ENCODE measurements at places on chromosomes 2 and 18.
A peak's percentile ranks its signal among the peaks of the same experiment; 100 is the strongest.

DNA sequence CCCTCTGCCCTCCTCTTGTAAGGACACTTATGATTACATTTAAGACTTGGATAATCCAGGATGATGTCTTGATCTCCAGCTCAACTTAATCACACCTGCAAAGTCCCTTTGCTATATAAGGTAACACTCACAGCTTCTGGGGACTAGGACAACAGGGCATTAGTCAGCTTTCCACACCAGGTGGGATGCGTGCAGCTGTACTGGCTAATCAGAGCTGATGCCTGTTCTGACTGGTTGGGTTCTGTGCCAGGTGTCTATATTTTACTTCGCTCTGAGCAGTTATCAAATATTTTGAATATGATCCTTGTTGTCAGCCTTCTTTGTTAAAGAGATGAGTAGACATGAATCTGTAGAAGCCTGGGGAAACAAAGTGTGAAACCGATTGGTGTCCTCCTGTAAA lies 115.5 kb upstream of the ATP8B1 start:
- DNase-seq = no peak

GRCh38 chr2:126658319-126658904 lies 2.5 kb downstream of the GYPC start:
- no peak for DNase-seq

GRCh38 chr2:202758604-202759003 lies 113.0 kb downstream of the ICA1L start:
- DNase-seq = no peak

- no peak for DNase-seq
Measured at GRCh38 chr2:189022053-189022481, 47.9 kb downstream of the COL3A1 start.

DNA sequence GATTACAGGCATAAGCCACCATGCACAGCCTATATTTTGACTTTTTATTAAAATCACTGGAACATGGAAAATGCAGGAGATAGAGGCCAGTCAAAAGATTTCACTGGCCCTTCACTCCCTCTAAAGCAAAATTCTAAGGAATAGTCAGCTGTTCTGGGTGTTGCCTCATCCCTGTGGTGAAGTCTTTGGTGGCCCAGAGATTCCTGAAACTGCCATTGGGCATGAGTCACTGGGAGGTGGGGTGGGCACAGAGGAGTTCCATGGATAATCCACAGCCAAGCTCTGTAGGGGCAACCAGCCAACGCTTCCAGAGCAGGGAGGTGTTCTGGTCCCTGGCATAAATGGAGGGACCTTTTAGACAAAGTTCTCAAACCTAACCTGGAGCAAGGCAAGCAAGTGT lies 89.7 kb upstream of the TTC39C start:
- DNase-seq = no peak

GRCh38 chr2:181042706-181043105 lies 62.3 kb downstream of the UBE2E3 start:
- peak; percentile 74 for DNase-seq

GRCh38 chr18:49875783-49876182 lies 62.5 kb upstream of the ACAA2 start:
- no peak for DNase-seq

GRCh38 chr2:230590333-230590732 lies 122.3 kb upstream of the CAB39 start:
- no peak for DNase-seq

DNA sequence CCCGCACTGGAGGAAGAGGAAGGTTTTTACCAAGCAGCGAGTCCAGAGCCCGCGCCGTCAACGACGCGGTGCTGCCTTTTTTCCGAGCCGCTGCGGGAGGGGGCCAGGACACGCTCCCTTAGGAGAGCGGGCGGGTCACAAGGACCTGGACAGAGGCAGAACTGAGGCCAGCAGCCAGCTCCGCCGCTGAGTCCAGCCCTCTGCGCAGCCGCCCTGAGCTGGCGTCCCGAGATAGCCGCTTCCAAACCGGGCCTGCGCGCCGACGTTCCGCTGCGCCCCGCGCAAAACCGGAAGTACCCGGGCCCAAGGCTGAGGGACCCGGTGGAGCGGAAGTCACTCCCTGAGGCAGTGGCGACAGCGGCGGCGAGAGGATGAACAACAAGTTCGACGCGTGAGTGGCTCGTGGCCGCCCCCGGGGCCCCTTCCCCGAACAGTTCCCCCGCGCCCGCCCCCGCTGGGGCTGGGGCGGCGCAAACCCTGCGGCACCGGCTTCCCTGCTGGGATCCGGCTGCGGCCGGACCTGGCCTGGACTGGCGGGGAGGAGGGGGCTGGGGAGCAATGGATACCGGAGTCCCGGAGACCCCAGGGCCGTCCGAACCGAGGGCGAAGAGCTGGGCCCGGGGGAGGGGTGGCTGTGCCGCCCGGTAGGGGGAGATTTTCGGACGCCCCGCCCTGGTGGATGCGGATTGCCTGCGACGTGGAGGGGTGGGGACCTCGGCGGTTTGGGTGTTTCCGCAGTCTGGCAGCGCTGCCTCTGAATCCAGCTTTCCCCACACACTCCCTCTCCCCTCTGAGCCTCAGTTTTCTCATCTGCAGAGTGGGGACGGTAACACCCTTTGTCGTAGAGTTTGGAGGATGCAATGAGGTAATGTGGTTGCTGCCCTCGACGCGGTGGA lies at the start of the genes EIF4E2 and TIGD1:
TSS of gene EIF4E2 (plus strand) at position 336 of the 896 bp plus-strand sequence. CDS start at position 372, 36 bp downstream.
TSS of gene TIGD1 (minus strand) at position 204 of the 896 bp plus-strand sequence. CDS start 675 bp downstream, outside the sequence.
- peak; percentile 99 for DNase-seq

DNA sequence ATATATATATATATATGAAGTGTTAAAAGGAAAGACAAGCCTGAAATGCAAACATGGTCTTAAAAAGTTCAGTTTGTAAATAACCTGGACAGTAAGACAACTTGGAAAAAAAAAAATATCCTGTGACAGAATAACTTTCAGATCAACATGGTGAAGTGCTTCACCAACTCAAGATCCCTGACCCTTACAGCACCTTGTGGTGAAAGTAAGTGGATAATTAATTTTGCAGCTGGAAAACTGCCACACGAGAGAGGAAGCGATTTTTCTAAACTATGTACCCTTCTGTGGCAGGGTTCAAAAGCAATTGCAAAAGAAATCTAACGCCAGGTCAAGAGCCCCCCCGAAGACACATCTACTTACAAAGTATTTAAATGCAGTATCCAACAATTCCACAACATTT lies 95.8 kb downstream of the PAX3 start:
- DNase-seq = no peak

DNA sequence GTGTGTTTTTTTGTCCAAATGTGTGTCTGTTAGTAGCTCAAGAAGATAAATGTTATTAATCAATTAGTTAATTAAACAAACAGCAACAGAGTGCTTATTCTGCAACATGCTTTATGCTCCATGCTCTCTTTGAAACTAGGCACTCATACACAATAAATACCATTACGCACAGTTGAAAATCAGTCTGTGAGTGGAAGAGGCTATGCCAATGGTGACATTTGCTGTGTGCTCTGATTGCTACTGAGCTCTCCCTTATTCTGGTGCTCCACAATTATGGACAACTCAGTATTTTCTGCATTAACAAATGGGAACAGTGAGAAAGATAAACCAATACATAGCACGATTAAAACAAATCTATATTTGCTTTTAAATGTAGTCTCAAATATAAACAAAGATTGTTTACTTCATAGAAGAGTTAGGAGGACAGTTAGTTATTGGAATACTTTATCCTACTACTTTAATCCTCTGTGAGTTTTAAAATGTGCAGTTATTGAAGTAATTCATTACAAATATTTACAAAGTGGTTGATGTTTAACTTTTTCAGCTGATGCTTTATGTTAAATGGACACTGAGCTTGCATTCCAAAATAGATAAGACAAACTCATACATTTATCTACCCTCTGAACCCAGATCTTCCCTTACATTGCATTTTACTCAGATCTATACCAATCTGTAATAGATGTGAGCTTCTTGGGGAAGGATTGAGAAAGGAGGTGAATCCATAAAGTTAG lies 55.3 kb downstream of the NXPH2 start:
- DNase-seq = no peak

GRCh38 chr2:206647985-206648384 lies 5.7 kb downstream of the FAM237A start:
- no peak for DNase-seq

GRCh38 chr2:134943540-134943939 lies 24.9 kb downstream of the CCNT2 start:
- DNase-seq = peak; percentile 56

GRCh38 chr2:238863749-238864206 lies 15.9 kb downstream of the TWIST2 start:
- no peak for DNase-seq

DNA sequence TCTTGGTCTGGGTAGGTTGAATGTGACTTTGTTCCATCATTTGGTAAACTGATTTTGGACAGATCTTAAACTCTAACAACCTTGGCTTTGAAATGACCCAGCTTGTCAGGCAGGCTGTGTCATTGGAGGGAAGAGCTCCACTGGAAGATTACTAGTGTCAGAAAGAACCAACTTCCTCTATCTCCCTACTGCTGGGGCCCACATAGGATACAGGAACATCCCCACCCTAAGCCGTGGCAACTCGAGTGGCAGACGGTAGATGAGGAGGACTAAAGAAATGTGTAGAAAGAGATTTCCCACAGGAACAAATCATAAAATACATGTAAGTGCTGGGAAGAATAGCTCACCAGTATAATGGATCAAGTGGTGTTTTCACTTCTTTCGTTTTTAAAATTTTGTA lies 4.3 kb upstream of the G6PC2 start:
- DNase-seq = peak; percentile 28

DNA sequence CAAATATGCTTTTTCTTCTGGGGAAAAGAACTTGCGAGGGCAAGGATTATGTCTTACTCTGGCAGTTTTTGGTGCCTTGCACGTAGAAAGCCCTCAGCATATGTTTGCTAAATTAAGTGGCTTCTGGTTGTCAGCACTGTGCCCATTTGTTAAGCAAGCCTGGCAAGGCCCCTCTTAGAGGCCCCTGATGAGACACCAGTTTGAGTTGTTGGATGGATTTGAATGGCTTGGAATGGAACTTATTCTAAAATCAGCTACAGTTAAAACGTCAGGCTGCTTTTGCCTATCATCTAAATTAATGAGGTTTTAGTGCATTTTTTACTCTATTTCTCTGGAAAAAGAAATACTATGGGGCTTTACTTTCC lies 28.2 kb downstream of the TMEM182 start:
- DNase-seq = no peak

DNA sequence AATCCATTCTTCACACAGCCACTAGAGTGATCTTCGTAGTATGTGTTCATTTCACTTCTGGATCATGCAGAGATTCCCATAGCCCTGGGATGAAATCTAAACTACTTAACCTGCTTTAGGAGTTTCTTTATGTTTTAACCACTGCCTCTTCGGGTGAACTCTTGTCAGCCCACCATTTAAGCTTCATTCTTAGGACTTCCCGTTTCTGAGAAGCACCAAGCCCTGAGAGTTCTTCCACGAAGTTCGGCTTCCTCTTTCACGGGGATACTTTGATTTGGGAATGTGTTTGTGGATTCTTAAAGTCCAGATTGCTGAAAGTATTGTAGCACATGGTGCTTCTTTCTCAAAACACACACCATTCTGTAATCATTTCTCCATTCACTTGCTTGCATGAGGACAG lies 205.0 kb downstream of the UBE2E3 start:
- DNase-seq = no peak

GRCh38 chr2:184646593-184646992 lies 48.3 kb downstream of the ZNF804A start:
- no peak for DNase-seq
